ENCODE measurements at places on chromosomes 3 and 15.

DNA sequence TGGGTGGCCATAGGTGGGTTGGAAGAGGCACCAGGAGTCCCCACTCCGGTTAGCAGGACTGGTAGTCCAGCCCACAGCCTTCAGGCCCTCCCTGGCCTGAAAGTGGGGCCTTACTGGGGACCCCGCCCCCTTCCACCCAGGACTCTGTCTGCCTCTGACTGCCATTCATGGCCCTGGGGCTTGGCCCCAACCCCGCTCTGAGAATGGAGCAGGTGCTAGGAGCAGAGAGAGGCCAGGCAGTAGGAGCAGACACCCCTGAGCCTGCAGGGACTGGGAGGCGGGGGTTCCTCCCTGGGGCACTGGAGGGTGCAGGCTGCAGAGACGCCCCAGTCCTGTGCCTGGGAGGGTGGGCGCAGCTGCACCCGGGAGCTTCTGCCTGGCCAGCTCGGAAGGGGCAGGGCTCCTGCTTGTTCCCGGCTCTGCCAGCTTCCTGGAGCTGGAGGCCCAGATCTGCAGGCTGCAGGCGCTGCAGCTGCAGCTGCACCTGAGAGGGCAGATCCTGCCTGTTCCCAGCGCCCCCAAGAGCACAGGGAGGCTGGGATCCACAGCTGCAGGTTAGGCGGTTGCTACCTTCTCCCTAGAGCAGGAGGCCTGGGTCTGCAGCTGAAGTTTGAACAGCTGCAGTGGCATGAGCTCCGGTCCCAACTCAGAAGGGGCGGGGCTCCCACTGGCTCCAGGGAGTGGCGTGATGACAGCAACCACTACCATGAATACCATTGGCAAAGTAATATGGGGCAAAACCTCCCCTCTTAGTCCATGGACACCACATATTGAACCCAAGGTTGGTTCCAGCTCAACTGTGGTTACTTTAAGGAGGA, 194.7 kb downstream of the SQOR start:
- no peak for DNase-seq

DNA sequence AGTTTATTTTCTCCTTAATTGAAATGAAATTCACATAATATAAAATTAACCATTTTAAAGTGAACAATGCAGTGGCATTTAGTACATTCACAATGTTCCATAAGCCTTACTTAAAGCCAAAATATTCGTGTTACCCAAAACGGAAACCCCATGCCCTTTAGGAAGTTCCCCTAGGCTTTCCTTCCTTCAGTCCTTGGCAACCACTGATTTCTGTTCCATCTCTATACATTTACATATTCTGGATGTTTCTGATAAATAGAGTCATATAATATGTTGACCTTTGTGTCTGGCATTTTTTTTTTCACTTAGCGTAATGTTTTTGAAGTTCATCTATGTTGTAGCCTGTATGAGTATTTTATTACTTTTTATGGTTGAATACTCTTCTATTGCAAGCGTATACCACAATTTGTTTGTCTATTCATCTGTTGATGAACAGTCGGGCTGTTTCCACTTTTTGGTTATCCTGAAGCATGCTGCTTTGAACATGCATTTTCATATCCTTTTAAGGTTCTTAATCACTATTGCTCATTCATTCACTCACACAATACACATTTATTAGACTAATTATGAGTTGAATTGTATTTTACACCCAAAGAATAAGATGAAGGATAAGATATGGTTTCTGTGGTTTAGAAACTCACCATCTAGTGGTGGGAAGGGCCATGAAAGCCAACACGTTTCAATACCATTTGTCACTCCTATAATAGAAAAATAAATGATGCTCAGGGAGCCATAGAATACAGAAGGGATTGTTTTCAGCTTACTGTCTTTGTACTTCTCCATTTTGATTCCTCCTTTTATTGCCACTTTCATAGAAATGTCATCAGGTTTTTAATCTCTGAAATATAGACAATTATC, 408.2 kb upstream of the CBLB start:
- DNase-seq, result no peak

- no peak for DNase-seq
These were observed 345.2 kb downstream of the VPS13C start for GRCh38 chr15:61715082-61715481.

- DNase-seq, result no peak
These were observed 70.3 kb upstream of the BBX start for GRCh38 chr3:107452436-107452835.

GRCh38 chr15:22961762-22962161, 18.4 kb downstream of the CYFIP1 start:
- no peak for DNase-seq

- no peak for DNase-seq
These were observed 179.7 kb downstream of the ITPR1 start for GRCh38 chr3:4672725-4673275.

DNA sequence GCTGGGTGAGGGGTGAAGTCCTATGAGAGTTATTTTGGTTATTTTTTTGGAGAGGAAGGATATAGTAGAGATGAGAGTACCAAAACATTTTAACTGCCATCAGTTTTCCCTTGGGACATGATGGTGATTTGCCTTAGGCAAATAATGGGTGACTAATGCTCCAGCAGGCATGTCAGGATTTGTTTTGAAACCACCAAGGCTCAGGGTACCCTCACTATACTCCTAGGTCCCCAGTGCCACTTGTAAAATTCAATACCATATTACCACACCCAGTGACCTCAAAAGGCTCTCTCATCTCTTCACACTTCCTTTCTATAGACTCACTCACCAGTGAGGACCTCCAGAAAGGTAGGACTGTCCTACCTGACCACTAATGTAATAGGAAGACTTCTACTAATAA, 83.6 kb downstream of the WDR72 start:
- no peak for DNase-seq

- no peak for DNase-seq
These were observed 607.5 kb upstream of the BCHE start for GRCh38 chr3:166444756-166445155.

- DNase-seq, result no peak
These were observed 78.9 kb upstream of the SKOR1 start for GRCh38 chr15:67746450-67746849.

DNA sequence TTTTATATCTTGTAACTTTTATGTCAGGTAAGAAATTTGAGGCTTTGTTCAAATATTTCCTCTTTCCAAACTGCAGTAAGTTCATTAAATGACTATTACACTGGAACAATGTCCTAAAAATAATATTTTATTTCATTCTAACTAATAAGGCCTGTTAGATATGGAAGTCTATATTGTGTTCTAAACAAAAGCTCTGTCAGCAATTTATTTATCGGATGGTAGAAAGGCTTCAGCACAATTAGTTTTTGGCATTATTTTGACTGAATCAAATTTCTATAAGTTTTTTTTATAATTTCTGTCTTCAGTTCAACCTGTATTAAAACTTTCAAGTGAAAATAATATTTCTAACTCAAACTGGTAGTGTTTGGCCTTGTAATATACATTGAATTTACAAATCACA, 992.1 kb downstream of the EPHA3 start:
- no peak for DNase-seq

DNA sequence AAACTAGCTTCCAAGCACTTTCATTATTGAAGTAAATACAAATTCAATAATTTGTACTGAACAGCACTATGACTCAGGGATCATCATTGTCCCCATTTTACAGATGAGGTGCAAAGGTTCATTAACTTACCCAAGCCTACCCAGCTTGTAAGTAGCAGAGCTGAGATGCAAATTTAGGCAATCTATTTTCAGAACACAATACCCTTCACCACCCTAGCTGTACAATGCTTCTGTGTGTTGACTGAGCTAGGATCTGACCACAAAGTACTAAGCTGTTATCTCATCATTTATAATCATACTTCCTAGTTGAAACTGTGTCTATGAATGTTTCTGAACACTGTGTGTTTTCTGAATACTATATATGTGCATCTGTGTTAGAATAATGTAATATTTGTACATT, 3.2 kb upstream of the ILDR1 start:
- no peak for DNase-seq

- DNase-seq, result no peak
These were observed 300.5 kb upstream of the MME start for GRCh38 chr3:154779571-154779970.

GRCh38 chr3:197242784-197243432, 55.5 kb downstream of the DLG1 start:
- DNase-seq, result no peak

DNA sequence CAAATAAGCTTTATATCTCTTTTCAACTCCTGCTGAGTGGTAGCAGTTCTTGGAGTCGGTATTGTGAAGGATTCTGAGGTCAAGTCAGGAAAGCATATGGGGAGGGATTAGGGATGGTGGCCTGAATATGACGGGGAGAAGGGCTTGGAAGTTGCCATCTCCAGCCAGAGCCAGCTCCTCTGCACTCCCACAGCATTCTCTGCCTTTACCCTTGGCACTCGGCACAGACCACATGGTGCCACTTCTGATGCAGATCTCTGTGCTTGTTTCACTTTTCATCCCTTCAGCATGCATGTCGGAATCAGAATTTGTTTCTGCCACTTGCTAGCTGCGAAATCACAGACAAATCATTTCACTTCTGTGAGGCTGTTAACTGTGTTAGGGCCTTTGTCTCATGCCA, 52.5 kb downstream of the RAB11A start:
- no peak for DNase-seq

GRCh38 chr15:98651036-98651481, 2.7 kb downstream of the IGF1R start:
- DNase-seq, result peak; percentile 11

DNA sequence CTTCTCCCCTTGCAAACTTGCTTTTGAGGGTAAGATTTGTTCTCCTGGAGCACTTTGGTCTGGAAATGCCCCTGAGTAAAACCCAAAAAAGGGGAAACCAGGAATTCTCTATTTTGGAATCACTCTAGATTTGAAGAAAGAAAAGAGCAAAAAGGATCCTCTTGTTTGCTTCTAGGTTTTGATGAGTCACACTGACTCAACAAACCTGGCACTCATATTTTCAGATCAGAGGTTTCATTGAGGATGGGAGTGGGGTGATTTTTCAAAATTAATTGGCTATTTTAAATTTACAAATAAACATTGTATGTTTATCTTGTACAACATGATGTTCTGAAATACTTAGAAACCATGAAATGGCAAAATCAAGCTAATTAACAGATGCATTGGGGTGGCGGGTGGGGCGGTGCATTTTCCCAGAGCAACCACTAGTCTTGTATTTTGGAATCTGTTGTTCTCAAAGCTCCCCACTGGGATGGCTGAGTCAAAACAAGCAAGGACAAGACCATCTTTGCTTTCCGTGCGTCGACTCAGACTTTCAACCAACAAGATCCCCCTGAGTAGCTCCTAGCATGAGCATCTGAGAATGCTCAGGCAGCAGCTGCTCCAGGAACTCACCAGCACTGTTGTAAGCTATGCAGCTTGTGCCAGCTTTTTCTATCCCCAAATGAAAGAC, 451.4 kb downstream of the WDR72 start:
- no peak for DNase-seq

DNA sequence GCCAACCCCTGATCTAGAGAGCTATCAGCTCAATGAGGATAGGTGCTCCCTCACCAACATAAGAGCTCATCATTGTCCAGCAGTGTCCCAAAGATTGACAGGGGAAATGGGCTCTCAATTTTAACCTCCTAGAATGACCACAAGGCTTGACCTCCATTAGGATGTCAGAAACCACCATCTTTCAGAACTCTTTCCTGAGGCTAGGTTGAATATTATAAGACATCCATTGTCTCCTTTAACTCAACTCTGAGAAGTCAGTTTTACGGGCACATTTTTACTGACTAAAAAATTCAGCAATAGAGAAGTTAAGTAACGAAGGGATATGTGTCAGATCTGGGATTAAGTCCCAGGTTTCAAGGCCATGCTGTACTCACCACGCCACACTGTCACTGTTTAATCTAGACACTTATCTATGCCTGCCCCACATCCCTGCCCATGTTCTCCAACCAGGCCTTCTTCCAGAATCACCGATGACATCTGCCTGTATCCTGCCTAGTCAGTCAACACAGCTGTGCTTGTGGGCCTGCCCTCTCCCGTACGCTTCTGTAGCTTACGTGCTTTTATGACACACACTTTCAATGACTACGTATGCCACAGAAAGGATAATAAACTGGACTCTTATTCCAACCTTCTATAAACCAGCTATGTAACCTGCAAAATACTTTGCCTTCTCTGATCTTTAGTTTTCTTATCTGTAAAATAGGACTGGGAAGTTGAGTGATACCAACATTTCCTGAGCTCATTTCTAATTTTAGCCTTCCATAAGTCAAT, 17.1 kb upstream of the MUC13 start:
- DNase-seq, result no peak

GRCh38 chr3:15387171-15387581, 40.2 kb downstream of the METTL6 start:
- DNase-seq, result no peak

GRCh38 chr3:23324745-23325144, 121.6 kb downstream of the UBE2E2 start:
- no peak for DNase-seq

GRCh38 chr3:187017511-187018230, 87.3 kb downstream of the ST6GAL1 start:
- no peak for DNase-seq

DNA sequence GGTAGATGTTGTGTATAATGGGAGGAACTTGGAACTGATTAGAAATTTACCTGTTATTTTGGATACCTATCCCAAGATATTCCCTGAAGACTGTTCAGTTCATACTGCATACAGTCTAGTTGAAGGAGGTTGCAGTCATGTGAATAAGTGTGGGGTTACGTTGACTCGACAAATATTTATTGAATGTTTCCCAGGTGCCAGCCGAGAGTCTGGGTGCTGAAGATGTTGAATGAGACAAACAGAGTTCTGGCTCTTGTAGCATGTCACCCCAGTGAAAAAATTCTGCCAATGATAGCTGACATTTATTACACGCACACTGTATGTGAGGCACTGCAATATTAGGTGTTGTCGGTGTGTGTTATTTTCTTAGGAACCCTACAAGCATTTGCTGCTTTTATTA, 176.0 kb downstream of the KCNMB2 start:
- no peak for DNase-seq

DNA sequence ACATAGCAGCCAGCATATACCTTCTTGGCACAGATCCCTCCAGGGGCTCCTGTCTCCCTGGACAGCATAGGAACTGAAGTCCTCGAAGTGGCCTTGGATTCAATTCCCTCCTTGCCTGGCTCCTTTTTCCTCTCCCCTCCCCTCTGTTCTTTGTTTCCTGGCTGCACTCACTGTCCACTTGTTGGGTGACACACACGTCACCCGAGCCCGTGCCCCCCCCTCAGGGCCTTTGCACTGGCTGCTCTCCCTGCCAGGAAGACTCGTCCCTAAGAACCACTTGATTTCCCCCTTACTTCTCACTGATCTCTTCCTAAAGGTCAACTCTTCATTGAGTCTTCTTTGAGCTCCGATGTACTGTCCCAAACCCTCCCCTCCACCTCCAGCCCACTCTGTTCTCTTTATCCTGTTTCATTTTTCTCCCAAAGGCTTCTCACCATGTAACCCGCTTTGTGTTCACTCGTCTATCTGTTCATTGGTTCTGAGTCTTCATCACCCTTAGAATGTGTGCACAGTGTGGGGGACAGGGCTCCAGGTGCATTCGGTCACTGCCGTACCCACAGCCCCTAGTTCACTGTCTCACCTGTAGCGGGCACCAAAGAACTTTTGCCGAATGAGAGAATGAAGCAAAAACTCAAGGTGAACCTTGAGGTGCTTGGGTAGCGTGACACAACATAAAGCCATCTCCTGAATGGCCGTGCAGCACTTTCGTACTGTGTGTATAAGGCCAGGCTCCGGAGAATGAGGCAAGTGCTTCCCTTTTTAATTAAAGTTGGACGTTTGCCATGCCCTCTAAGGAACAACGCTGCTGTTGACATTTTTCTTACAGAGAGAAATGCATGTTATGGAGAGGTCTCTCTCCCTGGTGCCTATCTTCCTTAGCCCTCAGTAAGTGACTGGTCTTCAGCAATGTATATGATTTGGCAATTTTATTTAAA, 74.0 kb downstream of the CHRNA7 start:
- no peak for DNase-seq

- DNase-seq, result no peak
These were observed 59.0 kb upstream of the PDZRN3 start for GRCh38 chr3:73683706-73684105.

Data from stimulated activated CD4-positive, alpha-beta T cell treated with anti-CD3 and anti-CD28 coated beads, TNF-alpha, amount 100 ng/mL, for 24 hours (primary cell).